DMS79 treated with DMSO at 0.1 percent for 48 hours (cell line): ENCODE measurements at places on chromosomes 5 and 9.
A peak's percentile ranks its signal among the peaks of the same experiment; 100 is the strongest.

GRCh38 chr5:159343295-159344094, 13.2 kb upstream of the IL12B start:
- no peak for DNase-seq

- DNase-seq, result no peak
Measured at GRCh38 chr5:74490814-74491213, 149.7 kb downstream of the ENC1 start.

DNA sequence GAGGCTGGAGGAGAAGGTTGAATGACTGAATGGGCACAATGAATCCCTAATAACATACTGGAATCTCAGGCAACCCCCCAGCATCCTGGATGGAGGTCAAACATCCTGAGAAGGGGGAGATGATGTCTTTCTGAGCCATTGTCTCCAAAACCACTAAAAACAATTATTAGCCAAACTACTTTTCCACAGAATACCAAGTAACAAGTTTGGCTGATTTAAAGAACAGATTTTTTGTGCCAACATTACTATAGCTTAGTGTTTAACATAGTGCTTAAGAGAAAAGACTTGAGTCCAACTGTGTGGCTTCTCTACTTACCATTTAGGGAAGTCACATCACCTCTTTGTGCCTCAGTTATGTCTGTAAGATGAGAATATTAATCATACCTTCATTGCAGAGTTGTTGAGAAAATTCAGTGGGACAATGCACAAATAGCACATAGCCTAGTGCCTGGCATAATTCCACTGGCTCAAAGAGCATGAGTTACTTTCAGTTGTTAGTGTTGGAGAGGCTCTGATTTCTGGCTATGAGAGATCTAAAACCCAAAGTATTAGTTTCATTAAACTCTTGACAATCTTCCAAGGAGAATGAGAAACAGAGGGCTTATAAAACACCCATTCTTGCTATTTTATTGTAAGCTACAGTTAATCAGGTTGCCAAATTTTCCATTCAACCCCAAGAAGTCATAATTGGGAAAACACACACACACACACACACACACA, 111.3 kb upstream of the NR3C1 start:
- DNase-seq, result no peak

GRCh38 chr9:79477955-79478771, 93.6 kb upstream of the TLE4 start:
- DNase-seq, result no peak

DNA sequence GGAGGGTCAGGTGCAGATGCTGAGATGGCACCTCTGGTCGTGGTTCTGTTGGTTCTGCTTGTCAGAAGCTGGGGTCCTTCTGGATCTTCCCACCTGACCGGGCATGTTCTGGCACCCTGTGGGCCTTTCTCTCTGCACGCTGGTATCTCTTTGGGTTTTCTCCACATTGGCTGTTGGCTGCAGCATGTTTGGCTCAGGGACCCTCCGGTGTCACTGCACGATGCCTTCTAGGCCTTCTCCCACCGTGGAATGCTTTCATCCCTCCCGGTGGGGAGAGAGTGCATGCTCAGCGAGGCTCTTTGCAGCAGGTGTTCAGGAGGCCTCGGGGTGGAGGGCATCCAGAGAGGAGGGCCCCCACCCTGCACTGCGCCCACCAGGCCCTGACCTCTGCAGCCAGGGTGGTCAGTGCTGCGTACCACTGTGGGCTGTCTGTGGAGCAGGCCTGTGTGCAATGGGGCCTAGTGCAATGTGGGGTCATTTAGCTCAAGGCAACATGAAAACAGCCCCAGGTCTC, 119.4 kb downstream of the WNK2 start:
- DNase-seq, result no peak

DNA sequence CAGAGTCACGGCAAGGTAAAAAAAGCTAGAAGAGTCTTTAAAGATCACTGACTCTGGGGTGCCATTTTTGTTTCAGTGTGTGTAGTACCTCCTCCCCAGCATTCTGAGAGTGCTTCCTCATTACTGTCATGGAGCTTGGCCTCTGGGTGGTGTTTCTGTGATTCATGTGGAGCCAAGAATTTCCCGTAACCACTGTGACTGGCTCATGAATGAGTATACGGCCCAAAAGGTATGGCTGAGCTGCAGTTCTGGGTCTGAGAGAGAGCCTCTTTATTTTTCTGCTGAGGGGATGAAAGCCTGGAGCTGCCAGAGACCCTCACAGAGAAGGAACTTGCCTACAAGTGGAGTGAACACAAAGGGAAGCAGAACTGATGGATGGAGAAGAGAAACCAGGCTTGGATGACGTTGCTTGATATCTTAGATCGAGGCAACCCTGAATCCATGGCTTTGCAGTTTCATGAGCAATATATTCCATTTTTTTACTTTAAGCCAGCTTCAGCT, 85.6 kb downstream of the PTTG1 start:
- DNase-seq, result no peak

DNA sequence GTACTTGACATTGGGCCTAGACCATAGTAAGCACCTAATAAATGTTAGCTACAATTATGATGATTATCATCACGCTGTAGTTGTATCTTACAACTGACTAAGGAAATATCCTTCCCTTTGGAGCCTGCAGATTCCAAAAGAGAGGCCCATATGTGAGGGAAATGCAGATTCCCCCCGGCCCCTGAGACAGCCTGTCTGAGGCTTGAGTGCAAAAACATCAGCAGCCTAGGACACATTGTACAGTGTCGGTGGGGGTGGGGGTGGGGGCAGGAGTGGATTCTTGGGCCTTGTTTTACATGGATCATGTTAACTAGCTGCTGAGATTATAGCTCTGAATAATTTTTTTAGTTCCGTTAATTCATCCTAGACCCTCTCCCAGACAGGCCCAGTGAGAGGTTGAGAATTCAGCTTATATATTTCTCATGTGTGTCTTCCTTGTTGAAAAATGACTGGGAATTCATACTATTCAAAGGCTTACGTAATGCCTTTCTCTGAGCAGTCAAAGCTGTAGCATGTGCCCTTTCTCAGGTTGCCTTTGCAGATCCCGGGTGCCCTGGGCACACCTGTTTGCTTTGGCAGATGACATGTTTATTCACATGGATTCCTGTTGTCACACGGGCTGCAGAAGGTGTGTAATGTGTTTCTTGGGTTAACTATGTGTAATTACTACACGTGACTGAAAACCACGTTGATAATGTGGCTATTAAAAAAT, 262.8 kb downstream of the NR3C1 start:
- DNase-seq, result no peak

DNA sequence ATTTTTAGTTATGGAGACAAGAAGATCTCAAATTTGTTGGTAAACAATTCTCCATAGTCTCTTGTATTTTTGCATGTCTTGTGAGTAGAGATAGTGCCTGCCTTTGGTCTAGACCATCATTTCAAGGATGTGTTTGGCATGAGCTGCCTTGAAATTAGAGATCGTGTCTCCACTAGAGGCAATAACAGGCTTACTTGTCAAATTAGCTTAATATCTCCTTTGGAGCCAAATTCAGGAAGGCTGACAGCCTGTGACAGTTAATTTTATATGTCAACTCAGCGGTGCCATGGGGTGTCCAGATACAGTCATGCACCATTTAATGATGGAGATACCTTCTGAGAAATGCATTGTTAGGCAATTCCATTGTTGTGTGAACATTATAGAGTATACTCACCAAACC, 24.8 kb upstream of the PRDM9 start:
- no peak for DNase-seq

- no peak for DNase-seq
Measured at GRCh38 chr5:169798438-169798837, 161.4 kb downstream of the DOCK2 start.

DNA sequence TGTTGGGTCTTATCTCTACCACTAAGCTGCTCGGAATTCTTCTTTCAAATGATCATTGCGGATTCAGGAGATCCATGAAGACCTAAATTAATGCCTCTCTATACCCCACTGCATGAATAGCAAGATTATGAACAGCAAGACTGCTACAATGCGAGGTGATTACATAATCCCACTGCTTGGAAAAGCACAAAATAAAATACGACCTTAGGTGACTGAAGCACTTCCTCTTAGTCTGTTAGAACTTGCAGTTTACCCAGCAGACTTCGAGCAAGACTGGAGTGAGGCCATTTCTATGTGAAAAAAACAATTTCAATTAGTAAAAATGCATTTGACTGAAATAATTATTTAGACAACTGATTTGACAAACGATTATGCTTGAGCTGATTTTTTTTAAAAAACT, 59.8 kb downstream of the SH3RF2 start:
- no peak for DNase-seq

DNA sequence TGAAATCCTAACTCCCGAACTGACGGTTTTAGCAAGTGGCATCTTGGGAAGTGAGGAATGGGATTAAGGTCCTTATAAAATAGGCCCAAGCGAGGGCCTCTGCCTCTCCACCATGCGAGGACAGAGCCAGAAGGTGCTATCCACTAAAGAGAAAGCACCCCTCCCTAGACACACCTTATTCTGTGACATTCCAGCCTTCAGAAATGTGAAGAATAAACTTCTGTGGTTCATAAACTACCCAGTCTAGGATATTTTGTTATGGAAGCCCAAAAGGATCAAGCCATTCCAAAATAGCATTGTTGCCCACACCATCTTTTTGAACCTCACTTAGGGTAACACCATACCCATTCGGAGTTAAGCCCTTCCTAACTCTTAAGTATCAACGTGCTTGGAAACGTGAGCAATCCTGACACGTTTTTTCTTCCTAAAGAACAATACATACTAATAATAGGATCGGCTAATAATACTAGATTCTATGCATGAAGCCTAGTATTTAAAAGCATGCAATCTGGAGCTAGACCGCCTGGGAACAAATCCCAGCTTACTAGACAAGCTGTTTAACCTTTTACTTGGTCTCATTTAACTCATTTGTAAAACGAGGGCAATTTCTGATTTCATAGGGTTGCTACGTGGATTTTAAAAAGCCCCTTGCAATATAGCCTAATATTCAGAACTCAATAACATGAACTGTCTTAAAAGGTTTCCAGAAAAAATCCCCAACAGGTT, 1.1 kb upstream of the SMC2 start:
- peak; percentile 32 for DNase-seq

DNA sequence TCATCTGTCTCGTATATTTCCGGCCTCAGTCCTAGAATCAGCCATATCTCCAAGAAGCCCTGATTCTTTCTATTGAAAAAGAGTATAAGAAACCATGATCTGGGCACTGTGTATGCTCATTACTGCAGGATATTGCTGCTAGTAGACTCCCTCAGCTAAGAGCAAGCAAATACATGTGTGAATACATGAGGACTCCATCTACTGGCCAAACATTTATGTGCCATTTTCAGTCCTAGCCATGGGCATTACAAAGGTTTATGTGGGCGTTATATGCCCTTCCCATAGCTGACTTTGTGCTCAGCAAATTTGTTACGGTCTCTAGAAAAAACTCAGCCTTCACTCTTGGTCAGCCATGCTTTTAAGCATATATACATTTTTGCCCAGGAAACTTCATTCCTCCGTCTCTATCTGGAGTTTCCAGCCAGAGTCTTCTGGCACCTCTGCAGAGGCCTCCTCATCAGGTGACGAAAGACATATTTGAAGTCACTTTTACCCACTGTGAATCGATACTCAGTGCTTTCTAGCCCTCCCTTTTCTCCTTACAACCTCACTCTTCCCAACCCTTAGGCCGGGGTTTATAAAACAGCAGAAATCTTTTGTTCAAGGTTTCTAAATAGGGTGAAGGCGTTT, 1495.6 kb upstream of the CDH6 start:
- no peak for DNase-seq

- DNase-seq, result no peak
Measured at GRCh38 chr9:117278471-117279035, 136.3 kb downstream of the ASTN2 start.

DNA sequence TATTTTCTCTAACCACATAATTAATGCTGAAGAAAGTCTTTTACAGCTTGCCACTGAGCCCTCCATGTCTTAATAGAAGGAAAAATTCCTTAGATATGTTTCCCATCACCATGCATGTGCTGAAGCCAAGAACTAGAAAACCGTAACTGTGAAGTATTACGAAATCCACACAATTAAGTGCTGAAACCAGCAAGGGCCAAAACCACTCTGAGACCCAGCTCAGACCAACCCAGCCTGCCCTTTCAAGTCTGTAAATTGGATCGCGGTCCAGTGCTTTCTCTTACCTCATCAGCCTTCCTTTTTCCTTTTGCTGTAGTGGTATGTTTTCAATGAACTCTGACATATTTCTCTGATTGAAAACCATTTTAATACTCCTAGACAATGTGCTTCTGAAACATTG, 26.3 kb downstream of the SEMA5A start:
- no peak for DNase-seq

DNA sequence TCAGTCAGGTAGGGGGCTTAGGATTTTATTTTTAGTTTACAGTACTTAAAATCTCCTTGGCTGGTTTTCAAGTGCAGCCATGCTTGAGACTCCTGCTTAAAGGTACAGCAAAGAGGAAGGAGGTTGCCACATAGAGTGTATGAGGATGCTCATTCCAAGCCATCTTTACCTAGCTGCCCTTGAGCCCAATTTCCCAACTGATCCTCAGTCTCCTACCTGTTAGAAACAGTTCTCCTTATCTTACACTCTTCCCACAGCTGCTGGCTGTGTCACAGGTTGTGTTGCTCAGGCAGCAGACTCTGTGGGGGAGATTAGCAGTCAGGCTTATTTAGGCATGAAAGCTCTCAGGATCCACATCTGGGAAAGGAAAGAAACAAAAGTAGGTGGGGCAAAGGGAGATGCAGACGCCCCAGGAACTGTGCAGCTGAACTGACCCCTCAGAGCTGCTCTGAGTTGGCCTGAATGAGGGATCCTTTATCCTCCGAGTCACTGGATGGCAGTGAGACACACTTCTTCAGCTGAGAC, 95.1 kb downstream of the NMUR2 start:
- peak; percentile 1 for DNase-seq

DNA sequence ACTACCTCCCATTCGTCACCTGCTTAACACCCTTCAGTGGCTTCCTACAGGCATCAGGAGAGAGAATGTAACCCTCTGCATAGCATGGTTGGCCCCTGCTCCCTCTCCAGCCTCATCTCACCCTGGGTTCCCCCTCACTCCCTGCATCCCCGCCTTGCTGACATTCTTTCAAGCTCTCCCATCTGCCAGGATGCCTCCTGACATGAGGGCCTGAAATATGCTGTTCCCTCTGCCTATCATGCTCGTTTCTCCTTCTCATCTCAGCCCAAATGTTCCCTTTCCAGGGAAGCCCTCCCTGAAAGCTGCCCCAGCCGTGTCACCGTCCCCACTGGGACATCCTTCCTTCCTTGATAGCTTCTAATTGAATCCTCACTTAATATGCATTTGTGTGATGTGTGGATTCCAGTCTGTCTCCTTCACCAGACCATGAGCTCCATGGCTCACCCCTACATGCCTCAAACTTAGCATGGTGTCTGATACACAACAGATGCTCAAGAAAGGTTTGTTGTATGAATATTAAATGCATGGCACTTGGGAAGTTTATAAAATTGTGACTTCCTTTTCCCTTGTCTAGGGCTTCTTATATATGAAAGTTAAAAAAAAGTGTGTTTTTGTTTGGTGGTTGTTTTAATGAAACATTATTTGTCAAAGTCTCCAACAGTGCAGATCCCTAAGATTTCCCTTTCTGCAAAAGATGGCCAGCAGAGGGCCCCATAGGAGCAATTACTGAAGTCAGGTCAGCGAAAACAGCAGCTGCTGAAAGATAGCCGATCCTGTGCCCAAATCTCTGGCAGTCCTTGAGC, 7.3 kb upstream of the C5orf58 start:
- peak; percentile 16 for DNase-seq

GRCh38 chr5:160466116-160466515, 44.5 kb downstream of the PTTG1 start:
- no peak for DNase-seq
